Fibroblast of skin of back (primary cell): ENCODE measurements at places on chromosomes 7 and 10.

DNA sequence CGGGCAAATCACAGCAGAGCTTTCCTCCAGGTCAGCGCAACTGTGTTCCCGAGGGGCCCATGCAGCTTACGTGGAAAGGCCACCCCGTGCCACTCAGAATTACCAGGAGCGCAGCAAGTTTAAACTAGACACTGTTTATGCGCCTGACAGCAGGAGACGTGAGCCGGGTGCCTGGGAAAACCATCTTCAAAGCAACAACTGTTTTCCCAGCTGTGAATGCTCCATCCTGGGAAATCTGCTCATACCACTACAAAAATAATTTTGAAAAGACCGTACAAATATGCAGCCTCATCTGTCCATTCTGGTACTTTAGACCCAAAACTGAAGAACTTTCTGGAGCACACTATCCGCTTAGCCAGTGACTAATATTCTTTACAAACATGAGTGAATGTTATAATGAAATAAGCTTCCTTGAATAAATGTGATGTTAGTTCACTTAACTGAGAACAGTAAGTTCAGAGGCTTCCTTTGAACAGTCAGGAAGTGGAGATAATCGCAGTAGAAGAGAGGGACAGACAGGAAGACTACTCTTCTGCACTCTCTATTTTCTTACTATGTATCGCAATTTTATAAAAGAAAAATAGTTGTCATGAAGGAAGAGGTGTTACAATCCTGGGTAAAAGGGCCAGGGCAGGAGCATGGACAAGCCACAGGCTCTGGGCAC is 16.7 kb downstream of the GPER1 start:
- DNase-seq, result no peak

DNA sequence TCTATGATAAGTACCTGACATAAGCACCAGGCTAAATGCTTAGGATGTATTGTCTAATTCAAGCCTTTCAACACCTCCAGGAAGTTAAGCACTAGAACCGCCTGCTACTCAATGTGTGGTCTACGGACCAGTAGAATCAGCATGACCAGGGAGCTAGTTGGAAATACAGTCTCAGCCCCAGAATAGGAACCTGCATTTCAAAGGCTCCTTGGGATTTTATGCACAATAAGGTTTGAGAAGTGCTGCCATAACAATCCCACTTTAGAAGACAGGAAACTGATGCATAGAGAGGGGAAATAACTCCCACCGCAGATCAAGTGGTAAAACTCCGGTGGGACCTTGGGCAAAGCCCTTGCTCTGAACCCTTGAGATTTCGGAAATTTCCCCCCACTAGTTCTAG is 8.8 kb upstream of the DUSP5 start:
- DNase-seq, result no peak

GRCh38 chr7:92602352-92603088 is 12.3 kb upstream of the FAM133B start:
- no peak for DNase-seq

- DNase-seq, result no peak
Observed at GRCh38 chr10:110834629-110835301, 37.0 kb upstream of the PDCD4 start.

DNA sequence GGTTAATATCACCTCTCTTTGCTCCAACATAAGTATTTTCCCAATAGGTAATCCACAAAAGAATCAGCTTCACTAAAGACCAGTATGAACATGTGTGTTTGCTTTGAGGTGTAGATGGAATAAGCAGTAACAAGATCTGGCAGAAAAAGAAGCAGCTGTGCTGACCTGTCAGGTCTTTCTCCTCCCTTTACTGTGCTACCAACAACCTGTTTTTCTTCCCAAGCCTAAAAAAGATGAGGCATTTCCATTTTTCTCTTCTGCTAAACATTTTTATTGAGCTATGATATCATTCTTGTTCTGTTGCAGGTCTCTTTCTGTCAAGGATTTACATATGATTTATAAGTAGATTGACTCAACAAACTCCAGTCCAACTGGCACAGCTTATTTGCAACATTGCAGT is 315.2 kb upstream of the GLI3 start:
- no peak for DNase-seq

GRCh38 chr7:97851683-97852082 is 20.5 kb downstream of the ASNS start:
- DNase-seq, result peak; percentile 11

GRCh38 chr10:33271969-33272583 is 62.4 kb downstream of the NRP1 start:
- peak; percentile 81 for DNase-seq

GRCh38 chr7:100677308-100678267 is 4.0 kb downstream of the GNB2 start:
- DNase-seq, result no peak

GRCh38 chr7:134780166-134780828 is 863 bp downstream of the CALD1 start:
- no peak for DNase-seq

- no peak for DNase-seq
Observed at GRCh38 chr7:112067632-112068540, 138.3 kb downstream of the DOCK4 start.

DNA sequence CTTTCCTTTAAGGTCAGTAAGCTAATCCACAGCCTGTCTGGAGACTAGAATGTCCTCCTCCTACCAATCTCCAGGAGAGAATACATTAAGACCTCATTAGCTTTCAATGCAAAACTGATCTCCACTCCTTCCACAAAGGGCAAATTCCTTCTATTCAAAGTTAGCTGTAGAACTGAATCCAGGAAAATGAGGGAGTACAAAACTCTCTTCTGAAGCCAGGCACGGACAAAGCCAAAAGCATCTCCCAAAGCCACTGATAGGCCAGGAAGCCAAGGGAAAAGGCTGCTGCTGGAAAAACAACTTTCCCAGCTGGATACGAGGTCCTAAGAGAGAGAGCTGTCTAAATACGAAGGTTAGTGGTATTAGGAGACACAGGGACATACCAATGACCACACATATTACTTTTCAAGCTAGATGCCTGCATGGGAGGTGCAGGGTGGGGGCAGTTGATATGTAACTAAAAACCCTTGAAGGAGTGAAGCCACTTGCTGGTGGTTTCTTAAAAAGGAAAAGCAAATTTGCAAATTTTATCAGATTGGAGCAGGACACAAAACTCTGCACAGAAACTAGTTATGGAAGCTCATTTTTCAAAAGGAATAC is 43.6 kb downstream of the MKX start:
- no peak for DNase-seq

- DNase-seq, result no peak
Observed at GRCh38 chr10:114453576-114453975, 49.3 kb upstream of the AFAP1L2 start.

DNA sequence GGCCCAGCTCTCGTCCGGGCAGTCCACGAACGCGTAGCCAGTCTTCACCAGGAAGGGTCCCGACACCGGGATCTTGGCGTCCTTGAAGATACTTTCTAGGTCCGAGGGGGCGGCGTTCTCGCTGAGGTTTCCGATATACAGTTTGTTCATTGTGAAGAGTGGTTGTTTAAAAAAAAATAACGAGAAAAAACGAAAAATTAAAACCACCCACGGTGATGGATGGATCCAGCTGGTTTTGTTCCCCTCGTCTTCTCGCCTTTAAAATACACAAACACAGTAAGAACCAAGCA is 385 bp downstream of the IGF2BP3 start:
- DNase-seq, result peak; percentile 35

- no peak for DNase-seq
Observed at GRCh38 chr7:106611911-106612310, 49.0 kb downstream of the CCDC71L start.

GRCh38 chr7:76369018-76369417 is 10.2 kb upstream of the YWHAG start:
- no peak for DNase-seq

DNA sequence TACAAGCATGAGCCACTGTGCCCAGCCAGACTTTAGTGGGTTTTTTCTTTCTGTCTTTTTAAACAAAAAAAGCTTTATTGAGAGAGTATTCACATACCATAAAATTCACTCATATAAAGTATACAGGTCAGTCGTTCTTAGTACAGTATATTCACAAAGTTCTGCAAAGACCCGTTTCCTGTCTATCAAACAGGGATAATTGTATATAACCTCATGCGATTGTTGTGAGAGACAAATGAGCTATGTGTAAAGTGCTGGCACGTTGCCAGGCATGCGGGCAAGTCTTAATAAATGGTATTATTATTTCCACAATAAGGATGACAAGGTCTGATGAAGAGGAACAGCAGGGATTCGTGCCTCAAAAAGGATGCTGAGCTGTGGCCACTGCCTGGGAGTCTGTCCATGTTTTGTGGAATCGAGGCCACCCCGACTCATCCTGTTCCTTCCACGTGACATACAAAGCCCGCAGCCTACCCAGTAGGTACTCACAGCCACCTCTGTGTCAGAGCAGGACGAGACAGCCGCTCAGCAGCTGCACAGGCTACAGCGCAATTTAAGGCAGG is 51.6 kb downstream of the SMKR1 start:
- peak; percentile 42 for DNase-seq

- DNase-seq, result no peak
Observed at GRCh38 chr10:98090822-98091221, 43.6 kb upstream of the R3HCC1L start.

DNA sequence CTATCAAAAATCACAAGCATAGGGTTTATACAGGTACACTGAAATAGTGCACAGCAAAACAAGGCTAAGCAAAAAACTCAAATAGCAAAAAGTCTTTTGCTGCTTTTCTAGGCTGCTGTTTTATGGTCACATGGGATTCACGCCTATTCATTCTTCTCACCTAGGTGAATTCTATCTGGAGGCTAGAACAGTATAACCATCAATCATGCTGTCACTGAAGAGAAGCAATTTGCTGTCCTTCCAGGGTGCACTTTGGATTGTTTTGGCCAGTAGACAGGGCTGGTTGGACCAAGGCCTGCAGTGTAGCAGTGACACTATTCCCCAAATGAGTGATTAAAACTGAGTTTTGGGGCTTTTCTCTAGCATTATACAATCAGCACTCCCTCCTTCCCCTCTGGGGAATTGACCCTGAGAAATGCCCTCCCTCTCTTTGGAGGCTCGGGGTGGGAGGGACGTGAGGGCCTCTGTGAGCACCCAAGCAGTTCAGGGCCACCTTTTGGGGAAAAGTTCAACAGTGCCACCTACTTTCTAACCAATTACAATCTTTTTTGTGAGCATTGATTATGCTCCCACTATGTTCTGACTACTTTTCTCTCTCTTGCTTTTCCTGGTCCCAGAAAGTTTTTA is 16.2 kb upstream of the SND1 start:
- no peak for DNase-seq

GRCh38 chr7:5421714-5422395 is 1.8 kb downstream of the TNRC18 start:
- DNase-seq, result peak; percentile 91
